ENCODE measurements at places on chromosomes 2 and 18. TPM values are rescaled to one million over a fixed set of nuclear protein-coding genes. Genes with fewer than 3 reads are reported as not detected.

The CDH19 gene
- not detected for total RNA-seq

GRCh38 chr2:160737247-160737646 is 243.6 kb upstream of the RBMS1 start:
- no peak for DNase-seq
- peaks cover 2% of the 10 kb centered on the region for H3K36me3 ChIP-seq
- H3K27ac ChIP-seq: no peak overlapping the region
- no peak overlapping the region for H3K4me3 ChIP-seq
- peaks cover 4% of the 10 kb centered on the region for H3K27me3 ChIP-seq

The KIF5C gene
- total RNA-seq: 14.2 TPM

GRCh38 chr2:201796478-201796865 is 9.9 kb upstream of the CDK15 start:
- no peaks in the 10 kb centered on the region for H3K36me3 ChIP-seq
- DNase-seq: no peak
- H3K4me1 ChIP-seq: no peaks in the 10 kb centered on the region
- H3K27ac ChIP-seq: no peak overlapping the region
- peaks cover 13% of the 10 kb centered on the region for H3K27me3 ChIP-seq
- no peak overlapping the region for H3K4me3 ChIP-seq

The CD302 gene
- total RNA-seq: 0.47 TPM

The CFC1 gene
- not detected for total RNA-seq

The DAPL1 gene
- not detected for total RNA-seq

The RBM43 gene
- 11.6 TPM for total RNA-seq

DNA sequence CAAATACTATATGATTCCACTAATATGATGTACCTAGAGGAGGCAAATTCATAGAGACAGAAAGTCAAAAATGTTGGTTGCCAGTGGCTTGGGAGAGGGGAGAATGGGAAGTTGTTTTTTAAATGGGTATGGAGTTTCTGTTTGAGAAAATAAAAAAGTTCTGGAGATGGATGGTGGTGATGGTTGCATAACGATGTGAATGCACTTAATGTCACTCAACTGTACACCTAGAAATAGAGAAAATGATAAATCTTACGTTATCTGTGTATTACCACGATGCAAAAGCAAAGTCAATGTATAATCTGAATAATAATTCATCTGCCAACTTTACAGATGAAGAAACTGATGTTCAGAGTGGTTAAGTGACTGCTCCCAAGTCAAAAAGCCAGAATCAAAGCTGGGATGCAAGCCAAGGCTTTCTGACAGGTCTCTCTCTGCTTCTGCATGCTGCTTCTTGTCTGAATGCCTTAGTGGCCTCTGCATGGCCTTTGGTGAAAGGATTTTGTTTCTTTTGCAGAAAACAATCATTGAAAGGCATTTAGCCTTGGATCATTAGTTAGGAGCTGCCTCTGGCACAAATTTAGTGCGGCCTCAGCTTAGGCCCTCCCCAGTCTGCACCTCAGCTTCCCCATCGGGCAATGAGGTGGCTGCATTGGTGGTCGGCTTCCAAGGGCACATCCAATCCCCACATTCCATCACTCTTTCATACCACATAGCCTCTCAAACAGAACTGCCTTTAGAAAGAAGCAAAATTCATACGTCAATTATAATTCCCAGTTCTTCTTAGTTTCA is 46.5 kb upstream of the MYCN start:
- DNase-seq: no peak
- no peak overlapping the region for H3K27ac ChIP-seq

DNA sequence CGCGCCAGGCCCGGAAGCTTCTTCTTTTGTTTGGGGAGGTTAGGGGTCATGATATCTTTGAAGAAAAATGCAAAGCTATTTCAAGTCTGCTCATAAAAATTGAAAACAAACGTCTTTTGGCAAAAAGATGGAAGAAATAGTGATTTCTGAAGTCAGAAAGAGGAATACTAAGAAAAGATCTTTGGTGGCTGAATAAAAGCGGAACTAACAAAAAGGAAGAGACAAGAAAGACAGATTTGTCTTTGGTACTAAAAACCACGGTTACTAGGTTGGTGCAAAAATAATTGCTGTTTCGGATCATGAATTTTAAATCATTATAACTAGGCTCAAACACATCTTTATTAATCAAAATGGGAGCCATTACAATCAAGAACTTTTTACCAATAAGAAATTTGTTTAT is 164.6 kb upstream of the TRIB2 start:
- H3K4me3 ChIP-seq: no peak overlapping the region
- no peaks in the 10 kb centered on the region for H3K36me3 ChIP-seq
- DNase-seq: no peak
- H3K4me1 ChIP-seq: peaks cover 11% of the 10 kb centered on the region
- H3K27ac ChIP-seq: no peak overlapping the region
- H3K27me3 ChIP-seq: no peaks in the 10 kb centered on the region

Measured in activated naive CD8-positive, alpha-beta T cell treated with anti-CD3 and anti-CD28 coated beads, Interleukin-2, amount 10 ng/mL, durations not matched to agents 7 days and 5 days (primary cell).